Activated T-helper 17 cell treated with anti-CD3 and anti-CD28 coated beads, Interleukin-2, amount 50 U/mL, for 72 hours (primary cell): ENCODE measurements at places on chromosomes 2 and 18. TPM values are rescaled to one million over a fixed set of nuclear protein-coding genes. Genes with fewer than 3 reads are reported as not detected.
A peak's percentile ranks its signal among the peaks of the same experiment; 100 is the strongest.

DNA sequence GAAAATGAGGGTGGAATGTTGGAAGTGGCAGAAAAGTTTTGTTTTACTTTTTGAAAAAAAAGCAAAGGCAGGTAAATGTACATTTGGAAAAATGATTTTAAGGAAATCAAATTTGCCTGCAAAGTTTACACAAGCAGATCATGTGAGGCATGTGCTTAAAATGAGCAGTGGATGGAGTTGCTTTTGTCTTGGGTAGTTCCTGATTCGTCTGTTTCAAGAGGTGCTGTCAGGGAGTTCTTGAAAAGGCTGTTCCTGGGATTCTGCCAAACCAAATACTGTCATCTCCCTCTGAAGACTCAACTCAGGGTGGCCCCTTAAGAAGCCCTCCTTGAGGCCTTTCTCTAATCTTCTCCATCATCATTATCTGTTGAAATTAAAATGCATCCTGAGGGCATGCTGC is 59.0 kb downstream of the TACR1 start:
- no peak for ATAC-seq

GRCh38 chr2:30621836-30622235 is 174.8 kb downstream of the LCLAT1 start:
- ATAC-seq: no peak

GRCh38 chr2:176124110-176124946 is 1.8 kb downstream of the HOXD9 start:
- no peak for ATAC-seq

- peak; percentile 12 for ATAC-seq
These were observed 84.9 kb downstream of the CMPK2 start for GRCh38 chr2:6780765-6781274.

- no peak for ATAC-seq
These were observed 109.1 kb downstream of the HAUS1 start for GRCh38 chr18:46213295-46213694.

DNA sequence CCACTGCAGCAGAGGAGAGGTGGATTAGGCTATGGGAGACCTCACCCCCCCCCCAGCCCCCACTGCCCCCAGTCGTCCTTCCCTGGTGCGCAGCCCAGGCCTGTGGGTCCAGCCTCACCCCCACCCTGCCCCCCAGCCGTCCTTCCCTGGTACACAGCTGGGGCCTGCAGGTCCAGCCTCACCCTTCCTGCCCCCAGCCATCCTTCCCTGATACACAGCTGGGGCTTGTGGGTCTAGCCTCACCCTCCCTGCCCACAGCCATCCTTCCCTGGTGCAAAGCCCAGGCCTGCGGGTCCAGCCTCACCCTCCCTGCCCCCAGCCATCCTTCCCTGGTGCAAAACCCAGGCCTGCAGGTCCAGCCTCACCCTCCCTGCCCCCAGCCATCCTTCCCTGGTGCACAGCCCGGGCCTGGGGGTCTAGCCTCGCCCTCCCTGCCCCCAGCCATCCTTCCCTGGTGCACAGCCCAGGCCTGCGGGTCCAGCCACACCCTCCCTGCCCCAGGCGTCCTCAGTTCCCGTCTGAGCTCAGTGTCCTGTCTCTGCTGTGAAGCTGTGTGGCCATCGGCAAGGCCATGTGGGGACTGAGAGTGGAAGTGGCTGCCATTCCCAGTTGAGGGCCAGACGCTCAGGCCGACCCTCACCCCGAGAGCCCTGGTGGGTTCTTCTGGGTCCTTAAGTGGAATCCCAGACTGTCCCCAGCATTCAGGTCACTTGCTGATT is 86.8 kb upstream of the SNTG2 start:
- no peak for ATAC-seq

GRCh38 chr2:17057109-17058017 is 391.7 kb upstream of the CYRIA start:
- ATAC-seq: no peak

- peak; percentile 62 for ATAC-seq
These were observed 46.2 kb upstream of the B3GNT2 start for GRCh38 chr2:62149708-62150107.

DNA sequence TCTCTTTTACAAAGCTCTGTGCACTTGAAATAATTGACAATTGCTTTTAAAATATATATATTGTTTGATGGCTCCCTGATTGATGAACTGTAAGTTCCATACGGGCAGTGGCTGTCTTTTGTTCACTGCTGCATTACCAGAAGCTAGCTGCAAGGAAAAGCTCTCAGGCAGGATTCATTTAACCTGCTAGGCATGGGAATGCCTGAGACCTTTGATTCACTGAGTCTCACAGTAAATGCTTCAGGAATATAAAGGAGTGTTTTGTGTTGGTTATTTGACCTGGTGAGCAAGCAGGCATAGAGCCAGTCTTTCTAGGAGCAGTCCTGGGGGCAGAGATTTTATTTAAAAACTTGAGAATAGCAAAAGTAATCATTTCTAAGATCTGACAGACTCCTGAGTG is 193.2 kb upstream of the ITGA4 start:
- no peak for ATAC-seq

The OST4 gene
- total RNA-seq: 286 TPM

The HMSD gene
- 3.3 TPM for total RNA-seq

The SRD5A2 gene
- total RNA-seq: not detected

The RAPGEF4 gene
- total RNA-seq: 1.4 TPM

The FBXO48 gene
- total RNA-seq: 2.3 TPM

The CNDP2 gene
- 141 TPM for total RNA-seq

The PPP1R1C gene
- total RNA-seq: not detected

The PMAIP1 gene
- total RNA-seq: 83.1 TPM
